ENCODE measurements at places on chromosomes 1 and 21.
A peak's percentile ranks its signal among the peaks of the same experiment; 100 is the strongest.

DNA sequence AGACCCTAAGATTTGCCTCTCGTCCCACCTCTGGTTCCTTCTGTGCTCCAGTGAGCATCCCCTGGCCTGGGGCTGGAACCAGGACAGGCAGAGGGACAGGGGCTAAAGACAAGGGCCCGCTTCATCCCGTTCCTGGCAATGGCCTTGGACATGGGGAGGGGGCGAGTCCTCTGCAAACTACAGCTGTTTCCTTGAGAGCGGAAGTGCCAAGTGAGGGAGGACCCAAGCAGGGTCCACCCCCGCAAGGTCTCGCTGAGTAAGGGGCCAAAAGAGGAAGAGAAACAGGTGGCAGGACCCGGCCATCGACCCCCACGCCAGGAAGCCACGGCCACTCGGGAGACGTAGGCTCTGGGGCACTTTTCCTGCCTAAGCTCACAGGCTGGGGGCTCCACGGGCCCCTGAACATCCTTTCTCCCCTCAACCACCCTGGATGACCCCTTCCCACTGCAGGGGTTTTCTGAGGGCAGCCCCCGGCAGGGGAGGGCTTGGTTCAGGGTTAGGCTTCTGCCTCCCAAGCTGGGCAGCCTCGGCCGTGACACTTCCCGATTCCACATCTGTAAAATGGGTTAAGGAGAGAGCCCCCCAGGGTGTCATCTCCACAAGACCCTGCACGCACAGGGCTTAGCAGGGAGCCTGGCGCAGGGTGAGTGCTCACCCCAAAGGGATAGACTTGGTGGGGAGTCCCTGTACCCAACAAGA is 17.9 kb upstream of the PLEKHG5 start:
- DNase-seq, result no peak

GRCh38 chr1:236862615-236863211 is 67.6 kb downstream of the MTR start:
- DNase-seq, result no peak

- no peak for DNase-seq
Measured at GRCh38 chr1:168414914-168415313, 128.9 kb downstream of the XCL2 start.

GRCh38 chr1:205319081-205320018 is 2.2 kb downstream of the NUAK2 start:
- DNase-seq, result no peak

GRCh38 chr1:34987018-34987417 is 1.9 kb upstream of the TMEM35B start:
- no peak for DNase-seq

DNA sequence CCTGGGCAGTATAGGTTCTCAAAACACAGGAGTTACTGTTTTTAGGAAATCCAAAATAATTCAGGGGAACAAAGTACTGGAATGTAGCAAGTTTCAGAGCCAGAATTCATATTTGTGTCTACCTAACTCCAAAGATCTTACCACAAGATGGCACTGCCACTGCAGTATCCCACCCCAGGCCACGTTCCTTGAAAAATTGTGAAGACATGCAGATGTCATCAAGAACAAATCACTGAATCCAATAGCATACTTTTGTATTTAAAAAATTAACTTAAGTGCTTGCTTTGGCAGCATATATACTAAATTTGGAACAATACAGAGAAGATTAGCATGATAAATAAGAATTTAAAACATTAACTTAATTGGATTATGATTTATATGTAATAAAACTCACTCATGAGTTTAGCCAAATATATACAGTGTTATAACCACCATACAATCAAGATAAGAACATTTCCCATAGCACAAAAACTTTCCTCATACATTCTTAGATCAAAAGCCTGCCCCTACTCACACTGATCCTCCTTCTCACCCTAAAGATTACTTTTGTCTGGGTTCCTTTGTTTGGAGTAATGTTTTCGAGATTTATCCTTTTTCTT is 209.9 kb downstream of the FAF1 start:
- no peak for DNase-seq

DNA sequence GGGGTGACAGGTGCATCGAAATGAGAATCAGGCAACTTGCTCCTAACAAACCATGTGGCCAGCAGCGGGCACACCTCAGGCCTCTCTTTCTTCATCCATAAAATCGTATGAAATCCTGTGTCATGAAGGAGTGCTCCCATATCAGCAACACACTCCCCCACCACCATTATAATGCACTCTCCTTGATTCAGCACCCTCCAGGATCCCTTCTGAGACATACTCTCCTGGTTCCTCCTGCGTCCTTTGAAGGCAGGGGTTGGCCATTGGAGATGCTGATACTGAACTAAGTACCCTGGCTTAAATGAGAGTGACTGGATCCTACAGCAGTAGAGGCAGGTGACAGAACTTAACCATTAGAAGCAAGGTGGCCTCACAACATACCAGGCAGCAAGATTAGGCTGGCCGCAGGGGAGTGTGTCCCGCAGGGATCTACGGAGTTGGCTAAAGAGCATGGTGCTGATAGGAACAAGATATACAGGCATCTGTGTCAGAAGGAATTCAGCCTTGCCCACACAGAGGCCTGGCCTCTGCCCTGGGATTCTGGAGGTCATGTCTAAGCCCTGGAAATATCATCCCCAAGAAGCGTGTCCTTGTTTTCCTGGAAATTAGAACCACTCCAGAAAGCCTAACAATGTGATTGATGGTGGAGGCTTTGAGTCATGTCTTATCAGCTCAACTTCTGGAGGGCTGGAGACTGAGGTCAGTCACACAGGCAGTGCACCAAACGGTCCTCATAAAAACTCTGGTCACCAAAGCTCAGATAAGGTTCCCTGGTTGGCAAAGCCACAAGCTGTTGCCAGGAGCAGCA is 16.8 kb downstream of the S100A7A start:
- DNase-seq, result no peak

DNA sequence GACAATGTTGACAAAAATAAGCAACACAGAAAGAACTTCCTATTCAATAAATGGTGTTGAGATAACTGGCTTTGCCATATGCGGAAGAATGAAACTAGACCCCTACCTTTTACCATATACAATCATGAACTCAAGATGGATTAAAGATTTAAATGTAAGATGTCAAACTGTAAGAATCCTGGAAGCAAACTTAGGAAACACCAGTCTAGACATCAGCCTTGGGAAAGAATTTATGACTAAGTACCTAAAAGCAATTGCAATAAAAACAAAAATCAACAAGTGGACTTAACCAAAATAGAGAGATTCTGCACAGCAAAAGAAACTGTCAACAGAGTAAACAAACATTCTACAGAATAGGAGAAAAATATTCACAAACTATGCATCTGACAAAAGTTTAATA is 16.1 kb upstream of the CLDN8 start:
- no peak for DNase-seq

DNA sequence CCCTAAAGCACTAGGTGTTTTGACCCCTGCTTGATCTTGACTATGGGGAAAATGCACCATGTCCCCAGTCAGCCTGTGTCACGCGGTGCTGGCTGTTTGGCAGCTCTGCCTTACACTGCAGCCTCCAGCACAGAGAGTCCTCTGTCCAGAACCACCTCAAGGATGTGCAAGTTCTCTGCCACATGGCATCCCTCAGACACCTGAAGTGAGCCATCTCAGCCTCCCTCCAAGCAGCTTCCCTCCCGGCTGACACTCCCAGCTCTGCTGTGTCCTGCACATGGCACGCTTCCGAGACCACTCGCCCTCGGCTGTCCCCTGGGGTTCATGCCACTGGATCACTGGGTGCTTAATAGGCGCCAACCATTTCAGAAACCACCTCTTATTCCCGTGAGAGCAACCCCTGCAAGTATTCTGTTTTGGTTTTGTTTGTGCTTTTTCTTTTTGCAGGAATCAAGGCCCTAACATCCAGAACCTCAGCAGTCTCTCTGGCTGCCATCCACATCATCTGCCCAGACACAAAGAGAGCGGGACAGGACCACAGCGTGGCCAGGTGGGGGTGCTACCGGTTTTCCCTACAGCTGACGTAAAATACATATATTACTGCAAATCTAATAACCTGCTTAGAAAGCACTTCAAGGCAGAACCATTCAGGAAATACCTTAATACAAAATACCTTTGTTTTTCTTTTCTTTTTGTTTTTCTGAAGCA is 45.7 kb downstream of the CAPZB start:
- DNase-seq, result peak; percentile 11

DNA sequence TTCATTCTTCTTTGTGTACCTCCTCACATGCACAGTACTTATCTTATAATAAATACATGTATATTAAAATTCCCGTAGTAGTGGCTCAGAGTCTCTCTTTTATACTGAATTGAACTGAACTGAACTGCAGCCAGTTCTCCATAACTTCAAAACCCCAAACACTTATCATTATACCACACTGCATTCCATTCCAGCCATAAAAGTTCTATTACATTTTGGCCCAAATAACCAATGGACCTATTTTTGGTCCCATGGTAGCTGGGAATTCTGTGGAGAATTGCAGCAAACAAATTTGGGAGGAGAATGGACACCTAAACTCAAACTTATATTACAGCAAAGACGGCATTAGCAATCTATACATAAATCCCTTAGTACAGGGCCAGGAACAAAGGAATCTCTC is 86.6 kb upstream of the C1orf87 start:
- no peak for DNase-seq

GRCh38 chr1:27561124-27561899 is 42.6 kb downstream of the AHDC1 start:
- no peak for DNase-seq

DNA sequence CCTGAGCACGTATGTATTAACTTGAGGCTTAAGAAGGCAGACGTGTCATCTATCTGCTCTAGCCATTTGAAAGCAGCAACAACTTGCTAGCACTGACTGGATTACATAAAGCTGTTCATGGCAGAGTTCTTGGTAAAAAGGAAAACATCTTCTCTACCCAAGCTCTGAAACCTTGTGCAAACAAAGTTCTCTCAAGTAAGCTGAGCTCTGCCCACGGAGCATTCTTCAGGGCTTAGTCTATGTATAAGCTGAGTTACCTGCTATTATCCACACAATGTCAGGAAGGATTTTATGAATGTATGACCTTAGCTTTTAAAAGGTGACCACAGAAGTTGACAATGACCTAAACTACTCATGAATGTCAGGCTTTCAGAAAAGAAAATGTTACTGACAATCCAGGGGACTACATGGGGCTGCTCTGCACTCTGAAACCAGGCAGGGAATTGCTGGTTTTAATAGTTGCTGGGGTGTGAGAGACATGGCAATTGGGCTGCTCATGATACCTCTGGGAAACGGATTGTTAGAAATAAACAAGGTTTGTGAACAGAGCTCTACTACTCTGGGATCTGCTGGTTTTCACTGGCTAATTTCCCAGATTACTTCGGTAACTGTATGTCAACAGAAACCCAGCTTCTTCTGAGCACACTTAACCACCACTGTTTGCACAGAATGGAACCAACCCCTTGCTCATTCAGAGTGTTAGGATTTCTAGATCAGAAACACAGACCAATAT is 29.6 kb upstream of the CCN1 start:
- DNase-seq, result no peak

- DNase-seq, result no peak
Measured at GRCh38 chr1:224014330-224014649, 99.6 kb upstream of the FBXO28 start.

GRCh38 chr1:18569251-18569650 is 61.4 kb upstream of the PAX7 start:
- DNase-seq, result no peak

DNA sequence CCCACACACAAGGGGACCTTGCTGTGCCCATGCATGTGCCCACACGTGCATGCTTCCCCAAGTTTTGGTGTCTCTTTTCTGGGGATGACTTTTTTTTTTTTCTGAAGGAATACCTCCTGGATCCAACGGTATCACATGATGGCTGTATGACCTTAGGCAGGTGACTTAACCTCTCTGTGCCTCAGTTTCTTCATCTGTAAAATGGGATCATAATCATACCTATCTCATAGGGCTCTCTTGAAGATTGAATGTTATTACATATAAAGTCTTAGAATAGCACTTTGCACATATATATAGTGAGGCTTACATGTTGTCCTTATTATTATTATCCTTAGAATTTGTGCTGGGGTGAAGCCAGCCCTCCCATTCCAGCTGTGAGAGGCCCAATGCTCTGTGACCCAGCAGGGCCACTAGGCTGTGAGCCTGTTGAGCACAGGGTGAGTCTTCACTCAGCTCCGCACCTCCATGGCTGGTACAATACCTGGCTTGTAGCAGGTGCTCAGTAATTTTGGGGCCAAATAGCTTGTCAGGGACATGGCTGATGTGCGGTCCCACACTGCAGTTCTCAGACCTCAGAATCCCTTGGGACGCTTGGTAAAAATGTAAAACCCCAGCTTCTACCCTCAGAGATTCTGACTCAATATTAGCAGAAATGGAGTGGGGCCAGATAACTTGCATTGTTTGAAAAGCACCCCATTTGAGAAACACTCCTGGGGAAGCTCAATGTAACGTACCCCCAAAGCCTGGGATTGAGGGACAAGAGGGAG is 20.6 kb downstream of the STUM start:
- DNase-seq, result no peak

- no peak for DNase-seq
Measured at GRCh38 chr1:101992821-101993575, 3.7 kb downstream of the OLFM3 start.

DNA sequence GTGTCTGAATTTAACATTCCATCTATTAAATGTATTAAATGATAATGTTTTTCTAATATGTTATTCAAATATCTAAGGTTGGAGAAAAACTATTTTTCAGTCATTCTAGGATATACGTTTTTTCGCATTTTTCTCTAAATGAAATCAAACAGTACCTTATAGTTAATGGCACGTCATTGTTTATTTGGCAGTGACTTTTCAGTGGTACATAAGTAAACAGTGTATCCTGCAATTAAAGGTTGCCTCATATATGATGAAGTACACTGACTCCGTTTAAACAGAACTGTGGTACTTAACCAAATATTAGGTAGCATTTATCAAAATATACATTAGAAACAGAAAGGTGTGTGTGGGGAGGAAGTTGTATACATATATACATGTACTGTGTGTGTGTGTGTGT is 79.2 kb downstream of the EPS15 start:
- DNase-seq, result no peak

- no peak for DNase-seq
Measured at GRCh38 chr1:248306103-248306502, 2.9 kb upstream of the OR2T12 start.

- DNase-seq, result no peak
Measured at GRCh38 chr1:33502726-33503125, 30.3 kb downstream of the ZSCAN20 start.

DNA sequence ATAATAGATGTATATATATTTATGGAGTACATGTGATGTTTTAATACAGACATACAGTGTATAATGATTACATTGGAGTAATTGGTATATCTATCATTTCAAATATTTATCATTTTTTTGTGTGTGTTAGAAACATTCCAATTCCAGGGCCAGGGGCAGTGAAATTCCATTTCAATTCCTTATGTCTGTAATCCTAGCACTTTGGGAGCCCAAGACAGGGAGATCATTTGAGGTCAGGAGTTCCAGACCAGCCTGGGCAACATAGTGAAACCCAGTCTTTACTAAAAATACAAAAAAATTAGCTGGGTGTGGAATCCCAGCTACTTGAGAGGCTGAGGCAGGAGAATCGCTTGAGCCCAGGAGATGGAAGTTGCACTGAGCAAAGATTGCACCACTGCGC is 30.4 kb upstream of the PDC start:
- DNase-seq, result no peak
